ENCODE measurements at places on chromosomes 7 and 10.

- no peak for DNase-seq
Measured at GRCh38 chr10:43278216-43278615, 11.4 kb upstream of the RASGEF1A start.

DNA sequence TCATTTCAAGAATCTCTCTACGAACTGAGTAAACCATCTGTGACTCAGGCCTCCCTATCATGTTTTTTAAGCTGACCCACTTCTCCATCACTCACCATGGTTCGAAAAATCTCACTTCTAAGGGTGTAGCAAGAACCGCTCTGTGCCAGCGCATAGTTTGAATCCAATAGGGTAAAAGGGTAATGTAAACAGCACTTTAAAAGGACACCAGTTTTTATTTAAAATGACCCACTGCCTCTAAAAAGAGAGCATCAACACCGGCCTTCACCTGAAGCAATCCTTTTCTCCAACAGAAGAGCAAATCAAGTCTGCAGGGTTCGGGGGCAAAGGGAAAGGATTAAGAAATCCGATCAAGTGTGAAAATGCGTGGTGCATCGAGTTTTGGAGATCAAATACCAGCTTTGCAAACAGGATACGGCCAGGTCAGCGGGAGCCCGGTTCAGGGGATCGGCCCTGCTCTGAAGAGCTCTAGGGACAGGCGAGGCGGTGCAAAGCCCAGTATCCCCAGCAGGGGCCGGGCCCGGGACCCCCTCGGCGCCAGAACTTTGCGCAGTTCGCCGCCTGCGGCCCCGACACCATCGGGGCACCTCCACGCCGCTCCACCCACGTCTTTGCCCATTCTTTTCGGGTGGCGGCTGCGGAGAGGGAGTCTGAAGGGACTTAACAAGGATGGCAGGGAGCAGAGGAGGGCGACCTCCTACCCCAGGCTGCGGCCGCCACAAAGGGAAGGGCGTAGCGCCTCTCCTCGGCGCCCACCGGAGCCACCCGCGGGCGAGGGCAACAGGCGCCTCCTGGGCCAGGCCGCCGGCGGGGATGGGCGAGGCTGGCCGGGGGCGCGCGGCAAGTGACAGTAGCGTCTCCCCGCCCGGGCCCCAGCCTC lies 842 bp downstream of the NMT2 start:
- DNase-seq = no peak

DNA sequence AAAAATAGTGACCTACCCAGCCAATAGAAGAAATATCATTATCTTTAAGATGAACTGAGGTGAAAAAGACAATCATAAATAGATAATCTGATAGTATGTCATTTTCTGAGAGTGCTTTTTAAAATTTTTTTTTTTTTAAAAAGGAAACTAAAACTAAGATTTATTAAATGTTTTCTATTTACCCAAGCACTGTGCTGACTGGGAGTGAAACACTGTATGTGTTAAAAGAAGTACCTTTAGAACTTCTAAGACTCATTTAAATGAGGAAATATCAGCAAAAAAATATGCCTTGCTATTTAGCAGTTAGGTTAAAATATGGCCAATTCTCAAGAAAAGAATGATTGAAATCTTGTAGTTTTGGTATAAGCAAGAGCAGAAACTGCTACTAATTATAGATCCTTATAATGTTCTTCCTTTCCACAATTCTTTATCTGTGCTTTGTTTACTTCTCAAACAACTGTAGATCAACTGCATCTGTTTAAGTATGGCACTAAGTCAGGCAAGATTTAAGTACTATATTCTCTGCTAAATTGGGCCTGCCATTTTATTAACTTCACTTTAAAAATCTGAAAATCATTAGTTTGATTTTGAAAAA lies 39.5 kb upstream of the WNT2 start:
- DNase-seq = no peak

GRCh38 chr10:98276311-98276710 lies 8.3 kb upstream of the LOXL4 start:
- DNase-seq = no peak

DNA sequence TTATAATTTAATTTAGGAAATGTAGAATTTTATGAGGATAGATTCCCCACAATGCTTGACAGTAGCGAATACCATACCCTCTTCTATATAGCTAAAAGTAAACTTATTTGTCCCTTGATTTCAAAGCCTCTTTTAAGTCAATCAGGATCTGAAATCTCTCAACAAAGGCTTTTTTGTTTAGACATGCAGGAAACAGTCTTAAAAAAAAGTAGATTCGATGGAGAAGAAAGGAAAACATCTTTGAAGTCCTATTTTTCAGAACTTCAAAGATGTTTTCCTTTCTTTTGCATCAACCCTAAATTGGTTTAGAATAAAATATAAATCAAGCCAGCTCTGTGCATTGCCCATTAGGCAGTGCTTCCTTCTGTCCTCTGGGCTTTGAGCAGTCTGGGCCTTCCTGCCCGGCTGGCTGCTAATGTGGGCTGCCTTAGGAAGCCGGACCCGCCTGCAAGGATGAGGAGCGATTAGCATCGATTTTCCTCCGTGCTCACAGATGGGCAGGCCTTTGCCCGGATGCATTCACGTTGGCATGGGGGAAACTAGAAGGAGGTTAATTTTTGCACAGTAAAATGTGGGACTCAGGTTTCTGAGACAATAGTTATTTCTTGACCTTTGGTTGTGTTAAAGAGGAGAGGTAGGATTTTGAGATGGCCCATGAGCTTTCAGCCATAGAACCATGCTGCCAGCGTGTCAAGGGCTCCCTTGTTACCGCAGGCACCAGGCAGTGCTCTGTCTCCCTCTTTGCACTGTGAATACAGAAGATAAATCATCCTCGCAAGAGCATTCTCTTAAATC lies 15.5 kb downstream of the MSRB2 start:
- no peak for DNase-seq

GRCh38 chr7:147980826-147981813 lies 609.4 kb upstream of the C7orf33 start:
- no peak for DNase-seq

GRCh38 chr10:34647875-34648865 lies 166.9 kb downstream of the PARD3 start:
- no peak for DNase-seq

DNA sequence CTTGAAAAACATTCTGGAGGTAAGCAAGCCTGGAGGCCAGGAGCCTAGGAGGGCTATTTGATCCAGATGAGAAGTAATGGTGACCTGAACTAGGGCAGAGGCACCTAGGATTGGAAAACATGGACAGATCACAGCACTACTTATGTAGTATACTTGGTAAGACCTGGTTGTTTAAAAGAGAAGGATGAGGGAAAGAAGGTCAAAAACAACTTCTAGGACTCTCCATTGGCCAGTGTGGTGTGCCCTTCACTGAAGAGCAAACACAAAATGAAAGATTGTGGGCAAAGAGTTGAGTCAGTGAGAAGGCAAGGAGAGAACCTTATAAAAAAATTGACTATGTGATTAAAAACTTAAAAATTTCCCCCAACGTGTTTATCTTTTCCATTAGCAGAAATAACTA lies 14.3 kb downstream of the ANKRD1 start:
- DNase-seq = no peak

DNA sequence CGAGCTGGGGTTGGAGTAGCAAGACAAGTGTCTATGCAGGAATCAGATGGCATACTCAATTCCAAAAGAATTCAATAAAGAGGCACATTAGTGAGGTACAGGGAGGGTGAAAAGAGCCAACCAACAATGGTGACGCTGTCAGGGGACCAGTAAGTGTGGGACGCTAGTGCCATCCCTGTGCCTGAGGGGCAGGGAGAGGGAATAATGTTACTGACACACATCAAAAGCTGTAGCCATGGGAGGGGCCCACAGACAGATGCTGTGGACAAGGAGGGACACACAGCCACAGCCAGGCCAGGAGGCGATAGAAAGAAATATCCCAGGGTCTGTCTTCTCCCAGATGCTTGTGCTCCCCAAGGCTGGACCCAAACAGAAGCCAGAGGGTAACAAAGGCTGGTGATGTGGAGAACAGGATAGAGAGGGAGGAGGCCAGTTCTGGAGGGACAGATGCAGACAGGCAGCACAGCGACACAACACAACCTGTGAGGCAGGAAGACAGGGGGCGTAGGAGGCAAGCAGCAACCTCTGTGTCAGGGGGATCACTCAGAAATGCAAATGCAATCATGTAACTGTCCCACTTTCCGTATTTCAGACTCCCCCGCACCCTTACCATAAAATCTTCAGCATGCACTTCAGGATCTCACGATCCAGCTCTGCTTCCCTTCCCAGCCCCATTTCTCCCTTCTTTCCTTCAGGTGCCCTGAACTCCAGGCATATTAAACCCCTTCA lies 240.5 kb upstream of the FZD8 start:
- DNase-seq = no peak

- DNase-seq = no peak
Measured at GRCh38 chr10:24533981-24534380, 189.7 kb downstream of the ARHGAP21 start.

- no peak for DNase-seq
Measured at GRCh38 chr10:3264161-3264761, 91.7 kb upstream of the PITRM1 start.

DNA sequence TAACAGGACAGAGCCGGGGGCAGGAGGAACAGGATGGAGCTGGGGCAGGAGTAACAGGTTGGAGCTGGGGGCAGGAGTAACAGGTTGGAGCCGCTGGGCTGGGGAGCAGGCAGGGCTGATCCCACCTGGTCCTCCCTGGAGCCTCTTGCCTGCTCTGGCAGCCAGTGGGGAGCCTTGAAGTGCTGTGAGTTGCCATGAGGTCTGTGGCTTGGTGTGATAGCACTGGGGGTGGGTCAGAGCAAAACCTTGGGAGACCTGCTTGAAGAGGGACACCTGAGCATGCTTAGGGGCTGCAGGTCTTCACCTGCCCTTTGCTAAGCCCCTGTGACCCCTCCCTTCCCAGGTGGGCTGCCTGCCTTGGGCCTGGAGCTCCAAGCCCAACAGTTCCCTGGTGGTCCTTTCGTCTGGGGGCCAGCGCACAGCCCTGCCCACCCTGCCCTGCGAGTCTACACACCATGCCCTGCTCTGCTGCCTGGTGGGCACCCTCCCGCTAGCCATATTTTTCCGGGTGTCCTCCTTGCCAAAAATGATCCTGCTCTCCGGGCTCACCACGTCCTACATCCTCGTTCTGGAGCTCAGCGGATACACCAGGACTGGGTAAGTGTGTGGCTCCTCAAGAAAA lies 111.6 kb downstream of the ADCY1 start:
- DNase-seq = no peak

GRCh38 chr10:90130321-90131086 lies 429.1 kb downstream of the KIF20B start:
- DNase-seq = no peak

- DNase-seq = no peak
Measured at GRCh38 chr10:102268375-102268888, 23.1 kb downstream of the GBF1 start.

GRCh38 chr10:42690449-42691360 lies 52.3 kb upstream of the ZNF33B start:
- DNase-seq = no peak

- DNase-seq = no peak
Measured at GRCh38 chr7:46949270-46949931, 632.5 kb downstream of the TNS3 start.

GRCh38 chr10:113362645-113363091 lies 190.2 kb upstream of the HABP2 start:
- DNase-seq = no peak

DNA sequence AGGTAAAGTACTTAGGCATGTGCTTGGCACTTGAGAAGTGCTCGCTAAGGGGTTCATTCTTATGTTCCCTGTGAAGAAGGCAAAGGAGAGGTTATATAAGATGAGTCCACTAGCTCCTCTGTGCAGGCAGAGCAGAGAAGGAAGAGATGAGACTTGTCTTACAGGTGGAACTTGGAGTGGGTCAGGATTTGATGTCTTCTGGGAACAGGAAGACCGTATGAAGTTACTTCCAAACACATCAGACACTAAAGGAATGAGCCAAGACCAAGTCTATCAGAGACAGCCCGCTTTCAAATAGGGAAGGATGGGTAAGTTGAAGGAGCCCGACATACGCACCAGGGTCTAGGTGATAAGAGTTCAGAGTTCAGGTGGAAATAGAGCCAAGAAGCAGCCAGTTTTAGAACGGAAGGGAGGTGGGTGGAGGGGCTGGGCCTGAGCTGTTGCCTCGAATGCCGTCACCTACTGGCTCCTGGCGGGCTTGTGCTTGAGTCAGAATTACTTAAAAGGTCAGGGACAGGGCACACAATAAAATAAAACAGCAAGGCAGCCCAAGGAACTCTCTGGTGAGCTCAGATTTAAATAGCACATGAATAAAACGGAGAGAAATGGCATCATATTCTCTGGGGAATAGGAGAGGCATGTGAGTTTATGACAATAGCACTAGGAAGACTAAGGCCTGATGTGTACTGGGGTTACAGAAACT lies 56.1 kb upstream of the GRB10 start:
- no peak for DNase-seq

- no peak for DNase-seq
Measured at GRCh38 chr7:112350585-112350984, 99.7 kb upstream of the IFRD1 start.

- DNase-seq = no peak
Measured at GRCh38 chr7:79412915-79413314, 40.6 kb downstream of the MAGI2 start.
